ENCODE measurements at places on chromosomes 6 and 20.

GRCh38 chr6:33885132-33886057 lies 81.6 kb upstream of the MLN start:
- no peak for DNase-seq

DNA sequence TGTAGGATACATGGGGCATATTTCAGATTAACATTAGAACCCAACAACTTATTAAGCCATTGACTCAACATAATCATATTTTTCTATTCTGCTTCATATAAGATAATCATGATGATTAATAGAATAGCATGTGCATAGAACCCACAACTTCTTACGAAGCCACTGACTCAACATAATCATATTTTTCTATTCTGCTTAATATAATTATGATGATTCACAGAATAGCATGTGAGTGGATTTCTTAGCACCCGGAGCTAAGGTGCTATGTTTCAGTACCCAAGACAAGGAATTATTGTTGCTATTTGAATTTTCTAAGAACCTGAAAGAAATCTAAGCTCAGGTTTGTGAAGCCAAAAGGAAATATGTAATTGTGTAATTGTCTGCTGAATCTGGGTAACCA lies 96.8 kb downstream of the TENT5A start:
- DNase-seq, result no peak

DNA sequence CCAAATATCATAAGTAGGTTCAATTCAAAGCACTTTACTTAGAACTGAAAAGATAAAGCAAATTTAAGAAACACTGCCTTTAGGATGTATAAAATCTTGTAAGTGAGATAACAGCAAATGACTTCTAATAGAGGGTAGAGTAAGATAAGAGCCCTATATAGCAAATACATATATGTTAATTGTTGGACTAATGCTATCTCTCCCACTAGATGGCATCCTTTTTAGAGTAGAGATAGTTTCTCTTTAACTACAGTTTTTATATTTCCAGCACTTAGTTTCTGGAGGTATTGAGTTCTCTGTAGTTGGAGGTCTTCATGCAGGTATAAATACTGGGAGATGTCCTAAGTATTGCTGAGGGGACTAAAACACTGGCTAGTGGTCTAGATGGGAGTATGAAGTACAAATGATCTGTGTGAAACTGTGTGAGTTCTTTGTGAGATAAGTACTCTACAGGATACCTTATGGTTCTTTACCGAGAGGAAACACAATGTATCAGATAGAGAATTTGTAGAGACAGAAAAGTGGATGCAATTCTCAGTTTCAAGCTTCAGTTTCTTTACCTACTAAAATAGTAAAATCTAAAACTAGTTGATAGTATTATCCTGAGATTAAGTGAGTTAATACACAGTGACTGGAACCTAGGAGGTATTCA lies 399.3 kb downstream of the KHDRBS2 start:
- DNase-seq, result no peak

GRCh38 chr6:30144811-30145210 lies 8.9 kb downstream of the TRIM40 start:
- DNase-seq, result no peak

- no peak for DNase-seq
These were observed 40.2 kb downstream of the INSM1 start for GRCh38 chr20:20407891-20408805.

DNA sequence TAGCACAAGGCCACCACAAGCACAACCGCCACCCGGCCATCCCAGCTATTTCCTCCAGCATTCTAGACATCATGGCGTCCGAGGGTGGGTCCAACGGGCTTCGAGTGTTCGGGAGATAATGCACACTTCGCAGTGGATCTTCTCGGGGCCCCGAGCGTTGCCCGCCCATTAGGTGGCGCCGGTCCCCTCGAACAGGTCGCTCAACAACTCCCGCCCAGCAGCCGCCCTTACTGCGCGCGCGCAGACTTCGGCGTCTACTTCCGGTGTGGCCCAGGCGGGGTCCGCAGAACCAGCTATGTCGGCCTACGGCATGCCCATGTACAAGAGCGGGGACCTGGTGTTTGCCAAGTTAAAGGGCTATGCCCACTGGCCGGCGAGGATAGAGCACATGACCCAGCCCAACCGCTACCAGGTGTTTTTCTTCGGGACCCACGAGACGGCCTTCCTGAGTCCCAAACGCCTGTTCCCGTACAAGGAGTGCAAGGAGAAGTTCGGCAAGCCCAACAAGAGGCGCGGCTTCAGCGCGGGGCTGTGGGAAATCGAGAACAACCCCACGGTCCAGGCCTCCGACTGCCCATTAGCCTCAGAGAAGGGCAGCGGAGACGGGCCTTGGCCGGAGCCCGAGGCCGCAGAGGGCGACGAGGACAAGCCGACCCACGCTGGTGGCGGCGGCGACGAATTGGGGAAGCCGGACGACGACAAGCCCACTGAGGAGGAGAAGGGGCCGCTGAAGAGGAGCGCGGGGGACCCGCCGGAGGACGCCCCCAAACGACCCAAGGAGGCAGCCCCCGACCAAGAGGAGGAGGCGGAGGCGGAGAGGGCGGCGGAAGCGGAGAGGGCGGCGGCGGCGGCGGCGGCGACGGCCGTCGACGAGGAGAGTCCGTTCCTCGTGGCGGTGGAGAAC lies at the start of gene HDGFL1:
HDGFL1 (plus strand) TSS at position 286 of the 904 bp plus-strand sequence; CDS start at position 296, 10 bp downstream.
- DNase-seq, result no peak

DNA sequence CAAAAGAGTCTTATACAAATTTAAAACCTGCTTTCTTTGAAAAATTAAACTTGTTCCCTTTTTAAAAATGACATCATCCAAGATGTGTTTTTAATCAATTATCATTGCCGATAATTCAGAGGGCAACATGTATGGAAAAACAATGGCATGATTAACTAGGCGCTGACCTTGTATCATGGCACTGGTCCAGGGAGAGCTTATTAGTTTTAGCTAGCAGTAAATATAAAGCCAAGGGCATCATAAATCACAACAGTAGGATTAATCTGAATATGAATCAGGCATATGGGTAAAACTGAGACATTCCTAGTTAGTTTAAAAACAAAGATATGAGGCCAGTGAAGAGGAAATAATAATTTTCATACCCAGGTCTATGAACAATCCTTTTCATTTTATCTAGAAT lies 374.0 kb downstream of the HDGFL1 start:
- no peak for DNase-seq

DNA sequence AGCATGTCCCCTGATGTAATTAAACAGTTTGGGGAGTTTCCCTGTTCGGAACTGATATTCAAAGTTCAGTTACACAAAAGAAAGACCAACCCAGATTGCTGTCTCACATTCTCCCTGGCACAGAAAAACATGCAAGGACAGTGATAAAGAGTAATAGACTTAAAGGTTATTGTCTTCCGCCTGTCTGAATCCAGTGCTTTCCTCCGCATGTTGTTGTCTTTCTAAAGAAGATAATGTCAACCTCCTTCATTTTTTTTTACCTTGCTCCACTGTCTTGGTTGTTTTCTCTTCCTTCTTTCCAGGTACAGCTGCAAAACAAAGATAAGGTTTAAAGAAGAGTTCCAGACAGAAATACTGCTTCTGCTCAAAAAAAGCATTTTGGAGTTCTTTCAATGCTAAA lies 284.5 kb downstream of the TRDN start:
- no peak for DNase-seq

DNA sequence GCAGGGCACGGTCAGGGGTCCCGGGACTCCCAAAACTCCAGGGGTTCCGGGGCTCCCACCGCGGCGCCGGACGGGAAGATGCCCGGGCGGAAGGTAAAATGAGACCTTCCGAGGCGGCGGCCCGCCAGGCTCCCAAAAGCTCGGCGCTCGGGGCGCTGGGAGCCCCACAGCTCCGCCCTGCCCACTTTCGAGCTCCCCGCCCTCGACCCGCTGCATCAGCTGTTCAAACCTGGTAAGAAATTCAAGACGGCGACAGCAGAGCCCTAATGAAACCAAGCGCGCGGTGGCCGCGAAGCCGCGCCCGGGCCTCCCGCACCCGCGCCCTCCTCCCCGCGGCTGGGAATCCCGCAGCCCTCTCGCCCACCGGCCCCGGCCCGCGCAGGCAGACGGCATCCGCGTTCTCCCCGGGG lies 369 bp downstream of the SLC4A11 start:
- DNase-seq, result peak; percentile 63

- no peak for DNase-seq
These were observed 176.8 kb downstream of the TASP1 start for GRCh38 chr20:13461849-13462458.

- DNase-seq, result no peak
These were observed 68.6 kb upstream of the FOXP4 start for GRCh38 chr6:41477572-41477971.

- DNase-seq, result no peak
These were observed 267.5 kb downstream of the SMOC2 start for GRCh38 chr6:168708526-168708925.
